Glutamatergic neuron (in vitro differentiated cells): ENCODE measurements at places on chromosomes 16 and 17. TPM values are rescaled to one million over a fixed set of nuclear protein-coding genes. Genes with fewer than 3 reads are reported as not detected.
A peak's percentile ranks its signal among the peaks of the same experiment; 100 is the strongest.

DNA sequence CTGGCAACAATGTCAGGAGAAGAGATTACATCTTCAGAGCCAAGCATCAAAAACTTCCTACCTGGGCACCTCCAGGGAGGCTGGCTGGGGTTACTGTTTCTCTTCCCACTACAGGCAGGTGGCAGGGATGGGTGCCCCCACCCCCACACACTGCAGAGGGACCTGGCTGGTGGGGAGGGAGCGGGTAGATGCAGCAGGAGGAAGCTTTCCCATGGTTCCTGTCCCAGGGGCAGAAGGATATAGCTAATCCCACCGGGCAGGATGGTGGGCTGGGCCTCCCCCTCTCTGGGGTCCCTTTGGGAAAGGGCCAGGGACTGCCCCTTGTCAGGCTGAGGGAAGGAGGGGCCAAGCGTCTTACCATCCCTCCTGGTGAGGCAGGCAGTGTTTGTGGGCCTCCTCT lies 16.7 kb upstream of the MTMR4 start:
- peaks cover 10% of the 10 kb centered on the region for H3K27me3 ChIP-seq
- peaks cover 20% of the 10 kb centered on the region for H3K4me1 ChIP-seq
- H3K36me3 ChIP-seq, result no peaks in the 10 kb centered on the region
- H3K4me3 ChIP-seq, result peak overlapping the region; percentile 72

DNA sequence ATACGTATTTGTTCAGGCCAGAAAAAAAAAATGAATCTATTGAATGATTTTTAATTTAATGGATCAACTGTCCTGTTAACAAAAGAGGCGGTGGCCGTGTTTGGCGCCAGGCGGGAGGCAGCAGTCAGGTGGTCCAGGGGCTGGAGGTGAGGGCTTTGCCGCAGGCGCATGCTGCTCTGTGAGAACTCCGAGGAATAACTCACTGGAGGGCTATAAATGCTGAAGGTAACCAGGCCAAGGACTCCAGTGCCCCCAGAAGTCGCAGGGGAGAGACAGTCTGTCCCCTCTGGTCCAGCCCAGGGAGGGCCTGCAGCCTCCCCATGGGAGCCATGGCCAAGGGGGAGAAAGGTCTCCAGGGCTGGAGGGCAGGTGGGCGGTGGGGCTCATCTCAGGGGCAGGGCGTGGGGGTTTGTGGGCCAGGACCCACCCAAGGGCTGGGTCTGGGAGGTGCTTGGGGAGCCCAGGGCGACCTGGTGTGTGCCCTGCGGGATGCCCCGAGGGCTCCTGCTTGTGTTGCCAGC lies 7.1 kb upstream of the BAHCC1 start:
- H3K36me3 ChIP-seq, result no peaks in the 10 kb centered on the region
- DNase-seq, result no peak
- peak overlapping the region; percentile 84 for H3K4me3 ChIP-seq

- no peaks in the 10 kb centered on the region for H3K27me3 ChIP-seq
- H3K36me3 ChIP-seq, result no peaks in the 10 kb centered on the region
- peaks cover 58% of the 10 kb centered on the region for H3K4me1 ChIP-seq
- H3K4me3 ChIP-seq, result no peak overlapping the region
- DNase-seq, result no peak
These were observed 52.3 kb downstream of the TOX3 start for GRCh38 chr16:52494621-52495020.

DNA sequence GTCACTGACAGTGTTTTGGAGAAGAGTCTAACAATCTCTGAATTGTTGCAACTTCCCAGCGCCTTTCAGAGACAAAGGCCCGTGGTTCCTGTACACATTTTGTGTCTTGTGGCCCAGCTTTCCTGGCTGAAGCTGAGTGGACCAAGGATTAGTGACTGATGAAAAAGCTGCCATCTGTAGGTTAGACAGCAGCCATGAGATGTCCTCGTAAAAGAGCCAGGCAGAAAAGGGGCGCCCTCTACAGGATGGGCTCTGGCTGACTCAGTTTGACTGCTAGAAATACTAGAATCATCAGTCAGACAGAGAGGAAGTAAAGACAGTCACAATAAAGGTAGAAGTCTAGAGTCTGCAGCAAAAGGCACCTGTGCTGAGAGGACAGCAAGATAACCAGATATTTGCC lies 26.5 kb upstream of the NF1 start:
- no peak overlapping the region for H3K4me3 ChIP-seq
- H3K4me1 ChIP-seq, result no peaks in the 10 kb centered on the region
- peak; percentile 30 for DNase-seq
- H3K27me3 ChIP-seq, result peaks cover 1% of the 10 kb centered on the region
- no peaks in the 10 kb centered on the region for H3K36me3 ChIP-seq

DNA sequence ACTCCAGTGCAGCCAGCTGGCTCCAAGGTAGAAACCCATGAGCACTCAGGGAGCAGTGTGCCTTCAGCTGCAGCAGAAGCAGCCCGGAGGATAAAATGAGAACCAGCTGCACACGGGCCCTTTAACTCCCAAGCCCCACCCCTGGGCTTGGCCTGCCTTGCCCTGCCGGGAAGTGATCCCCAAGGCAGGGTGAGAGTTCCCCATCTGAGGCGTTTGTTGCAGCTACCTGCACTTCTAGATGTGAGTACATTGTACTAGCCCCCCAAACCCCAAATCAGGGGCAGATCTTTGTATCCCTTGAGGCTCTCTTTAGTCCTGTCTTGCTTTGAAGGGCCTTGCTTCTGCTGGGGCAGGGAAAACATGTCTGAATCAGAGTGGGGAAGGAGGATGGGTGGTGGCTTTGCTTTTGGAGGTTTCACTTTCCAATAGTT lies at the start of gene MVP:
MVP (plus strand) TSS at position 192 of the 431 bp plus-strand sequence. CDS start 10,088 bp downstream, outside the sequence.
- no peaks in the 10 kb centered on the region for H3K36me3 ChIP-seq
- DNase-seq, result peak; percentile 57
- H3K27ac ChIP-seq, result peak within 1 kb of the TSS; percentile 93
- H3K4me3 ChIP-seq, result peak within 1 kb of the TSS; percentile 91
- H3K27me3 ChIP-seq, result peaks cover 18% of the 10 kb centered on the region
- H3K4me1 ChIP-seq, result peaks cover 33% of the 10 kb centered on the region

- peaks cover 15% of the 10 kb centered on the region for H3K27me3 ChIP-seq
- peak within 1 kb of the TSS; percentile 72 for H3K27ac ChIP-seq
- peak; percentile 89 for DNase-seq
- peak within 1 kb of the TSS; percentile 85 for H3K4me3 ChIP-seq
- H3K36me3 ChIP-seq, result no peaks in the 10 kb centered on the region
- H3K4me1 ChIP-seq, result peaks cover 20% of the 10 kb centered on the region
These were observed at the start of gene TPPP3 for GRCh38 chr16:67393111-67393787. TPPP3 (minus strand) TSS chr16:67393498; CDS start chr16:67391111, 2,387 bp downstream.

DNA sequence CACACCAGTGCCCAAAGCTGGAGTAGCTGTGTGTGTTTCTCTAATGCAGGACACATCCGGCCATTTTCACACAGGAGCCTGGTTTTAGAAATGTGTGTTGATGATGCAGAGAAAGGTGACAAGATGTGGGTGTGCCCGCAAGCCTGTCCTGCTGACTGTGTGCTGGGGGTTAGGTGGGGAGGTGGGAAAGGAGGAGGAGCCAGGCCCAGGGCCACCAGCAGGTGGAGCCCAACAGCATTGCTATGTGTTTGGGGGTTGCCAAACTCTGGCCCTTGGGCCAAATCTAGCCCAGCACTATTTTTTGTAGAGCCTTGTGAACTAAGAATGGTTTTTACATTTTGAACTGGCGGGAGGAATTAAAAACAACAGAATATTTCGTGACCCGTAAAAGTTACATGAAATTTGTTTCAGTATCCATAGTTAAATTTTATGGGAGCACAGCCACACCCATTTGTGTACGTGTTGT lies 61.7 kb upstream of the LGALS9 start:
- no peak overlapping the region for H3K4me3 ChIP-seq
- H3K27ac ChIP-seq, result peak overlapping the region; percentile 48
- H3K4me1 ChIP-seq, result peaks cover 47% of the 10 kb centered on the region
- peak; percentile 45 for DNase-seq

- H3K4me1 ChIP-seq, result peaks cover 10% of the 10 kb centered on the region
- DNase-seq, result no peak
- H3K27ac ChIP-seq, result no peak overlapping the region
- H3K36me3 ChIP-seq, result no peaks in the 10 kb centered on the region
- peaks cover 20% of the 10 kb centered on the region for H3K27me3 ChIP-seq
These were observed 4.7 kb downstream of the HS3ST6 start for GRCh38 chr16:1913327-1914083.

GRCh38 chr17:47704736-47705135 lies 10.8 kb downstream of the TBKBP1 start:
- no peak overlapping the region for H3K4me3 ChIP-seq
- peaks cover 7% of the 10 kb centered on the region for H3K36me3 ChIP-seq
- H3K4me1 ChIP-seq, result peaks cover 13% of the 10 kb centered on the region
- H3K27ac ChIP-seq, result no peak overlapping the region

DNA sequence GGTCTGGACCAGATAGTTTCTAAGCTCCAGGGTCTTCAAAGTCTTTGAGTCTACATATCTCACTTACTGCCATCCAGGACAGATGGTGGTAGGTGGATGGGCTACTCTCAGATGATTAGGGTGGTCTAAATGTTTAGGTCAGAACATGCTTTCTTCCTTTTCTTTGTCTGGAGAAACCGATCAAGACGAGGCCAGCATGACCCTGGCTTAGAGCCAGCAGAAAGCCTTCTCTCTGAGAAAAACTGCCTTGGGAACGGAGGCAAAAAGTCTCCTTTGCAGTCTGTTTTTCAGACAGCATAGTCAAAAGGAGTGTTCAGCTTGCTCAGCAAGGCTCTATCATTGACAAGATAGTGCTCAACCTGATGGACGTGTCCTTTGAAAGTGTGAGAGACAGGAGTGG lies 48.8 kb downstream of the SPACA3 start:
- H3K27ac ChIP-seq, result no peak overlapping the region
- no peak for DNase-seq
- H3K4me3 ChIP-seq, result no peak overlapping the region
- no peaks in the 10 kb centered on the region for H3K36me3 ChIP-seq
- no peaks in the 10 kb centered on the region for H3K27me3 ChIP-seq
- no peaks in the 10 kb centered on the region for H3K4me1 ChIP-seq

DNA sequence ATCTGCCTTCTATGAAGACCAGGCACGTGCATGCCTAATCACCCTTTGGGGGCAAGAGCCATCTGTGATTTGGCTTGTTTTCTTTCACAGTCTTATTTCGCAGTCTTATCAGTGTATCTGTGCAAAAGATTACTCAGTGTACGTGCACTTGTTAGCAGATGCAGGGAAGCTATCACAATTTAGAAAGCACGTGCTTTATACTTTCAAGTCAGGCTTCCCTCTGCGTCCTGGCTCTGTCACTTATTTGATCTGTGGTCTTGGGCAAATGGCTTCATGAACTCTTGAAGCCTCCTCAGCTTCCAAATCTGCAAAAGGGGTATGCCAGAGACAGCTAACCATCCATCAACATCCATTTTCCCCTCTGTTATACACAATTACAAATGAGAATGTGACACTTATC lies 246.4 kb downstream of the XYLT1 start:
- no peaks in the 10 kb centered on the region for H3K27me3 ChIP-seq
- DNase-seq, result no peak
- H3K4me1 ChIP-seq, result peaks cover 6% of the 10 kb centered on the region

DNA sequence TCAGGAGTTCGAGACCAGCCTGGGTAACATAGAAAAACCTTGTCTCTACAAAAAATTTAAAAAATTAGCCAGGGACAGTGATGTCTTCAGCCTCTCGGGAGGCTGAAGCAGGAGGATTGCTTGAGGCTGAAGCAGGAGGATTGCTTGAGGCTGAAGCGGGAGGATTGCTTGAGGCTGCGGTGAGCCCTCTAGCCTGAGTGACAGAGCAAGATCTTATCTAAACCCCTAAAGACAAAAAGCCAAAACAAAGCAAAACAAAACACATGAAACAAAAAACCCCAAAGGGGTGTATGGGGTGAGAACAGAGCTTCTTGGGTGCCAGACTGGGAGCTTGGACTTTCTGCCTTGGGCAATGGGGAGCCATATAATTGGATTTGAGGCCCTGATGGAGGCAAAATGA lies 2.6 kb downstream of the SPNS3 start:
- H3K27ac ChIP-seq, result no peak overlapping the region
- no peaks in the 10 kb centered on the region for H3K36me3 ChIP-seq
- H3K4me3 ChIP-seq, result no peak overlapping the region
- H3K27me3 ChIP-seq, result peaks cover 14% of the 10 kb centered on the region
- DNase-seq, result no peak

DNA sequence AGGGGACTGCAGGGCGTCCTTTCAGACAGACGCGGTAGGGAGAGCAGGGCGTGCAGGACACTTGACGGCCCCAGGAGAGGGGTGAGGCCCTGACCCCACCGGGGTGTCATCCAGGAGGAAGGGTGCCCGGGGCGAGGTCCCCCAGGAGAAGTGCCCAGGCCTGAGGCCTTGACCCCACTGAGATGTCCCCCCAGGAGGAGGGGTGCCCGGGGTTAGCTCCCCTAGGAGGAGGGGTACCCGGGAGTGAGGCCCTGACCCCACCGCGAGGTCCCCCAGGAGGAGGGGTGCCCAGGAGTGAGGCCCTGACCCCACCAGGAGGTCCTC lies 27.2 kb upstream of the METRNL start:
- H3K27ac ChIP-seq, result no peak overlapping the region
- H3K27me3 ChIP-seq, result peaks cover 6% of the 10 kb centered on the region
- no peaks in the 10 kb centered on the region for H3K36me3 ChIP-seq
- H3K4me1 ChIP-seq, result peaks cover 3% of the 10 kb centered on the region
- H3K4me3 ChIP-seq, result peak overlapping the region; percentile 57

- DNase-seq, result no peak
- H3K4me1 ChIP-seq, result peaks cover 14% of the 10 kb centered on the region
- H3K27me3 ChIP-seq, result peaks cover 6% of the 10 kb centered on the region
- H3K4me3 ChIP-seq, result no peak overlapping the region
- H3K36me3 ChIP-seq, result no peaks in the 10 kb centered on the region
These were observed 253.3 kb downstream of the SOX9 start for GRCh38 chr17:72373910-72374741.

- H3K4me3 ChIP-seq, result no peak overlapping the region
- no peaks in the 10 kb centered on the region for H3K36me3 ChIP-seq
- peaks cover 2% of the 10 kb centered on the region for H3K27me3 ChIP-seq
- peaks cover 28% of the 10 kb centered on the region for H3K4me1 ChIP-seq
These were observed 26.7 kb upstream of the ITGB4 start for GRCh38 chr17:75694536-75694935.

GRCh38 chr16:79182616-79183015 lies 417.9 kb downstream of the MAF start:
- H3K27ac ChIP-seq, result no peak overlapping the region
- H3K4me3 ChIP-seq, result no peak overlapping the region
- H3K4me1 ChIP-seq, result peaks cover 15% of the 10 kb centered on the region
- peaks cover 2% of the 10 kb centered on the region for H3K27me3 ChIP-seq
- DNase-seq, result no peak
- peaks cover 13% of the 10 kb centered on the region for H3K36me3 ChIP-seq

Gene GRAPL
- total RNA-seq, result not detected

Gene KRT33A
- not detected for total RNA-seq

Gene TMC5
- not detected for total RNA-seq

Gene DYNLRB2
- not detected for total RNA-seq

Gene PRRT2
- total RNA-seq, result 91.0 TPM

Gene HCRT
- not detected for total RNA-seq

Gene MT1E
- not detected for total RNA-seq

Gene KCTD13
- 18.4 TPM for total RNA-seq

Gene ABI3
- not detected for total RNA-seq

Gene APOBR
- total RNA-seq, result not detected

Gene TSPOAP1
- 39.7 TPM for total RNA-seq

Gene NME4
- 82.6 TPM for total RNA-seq

Gene C16orf89
- total RNA-seq, result not detected
